Activated T-helper 2 cell treated with anti-CD3 and anti-CD28 coated beads, Interferon-gamma antibody, Interleukin-2, Interleukin-4, amounts not matched to agents 10 μg/mL and 5 μg/mL and 100 μg/mL, durations not matched to agents 14 hours and 24 hours and 36 hours (primary cell): ENCODE measurements at places on chromosomes 1 and 21. TPM values are rescaled to one million over a fixed set of nuclear protein-coding genes. Genes with fewer than 3 reads are reported as not detected.

- DNase-seq, result no peak
These were observed 524.1 kb downstream of the PTBP2 start for GRCh38 chr1:97245682-97246081.

Gene S100A1
- total RNA-seq, result not detected in 2 replicates

GRCh38 chr1:198105185-198105584, 51.6 kb upstream of the NEK7 start:
- no peak for DNase-seq

GRCh38 chr1:61053712-61054600, 28.4 kb upstream of the NFIA start:
- no peak for DNase-seq

Gene NCMAP
- not detected in 2 replicates for total RNA-seq
